ENCODE measurements at places on chromosomes 3 and 15.

DNA sequence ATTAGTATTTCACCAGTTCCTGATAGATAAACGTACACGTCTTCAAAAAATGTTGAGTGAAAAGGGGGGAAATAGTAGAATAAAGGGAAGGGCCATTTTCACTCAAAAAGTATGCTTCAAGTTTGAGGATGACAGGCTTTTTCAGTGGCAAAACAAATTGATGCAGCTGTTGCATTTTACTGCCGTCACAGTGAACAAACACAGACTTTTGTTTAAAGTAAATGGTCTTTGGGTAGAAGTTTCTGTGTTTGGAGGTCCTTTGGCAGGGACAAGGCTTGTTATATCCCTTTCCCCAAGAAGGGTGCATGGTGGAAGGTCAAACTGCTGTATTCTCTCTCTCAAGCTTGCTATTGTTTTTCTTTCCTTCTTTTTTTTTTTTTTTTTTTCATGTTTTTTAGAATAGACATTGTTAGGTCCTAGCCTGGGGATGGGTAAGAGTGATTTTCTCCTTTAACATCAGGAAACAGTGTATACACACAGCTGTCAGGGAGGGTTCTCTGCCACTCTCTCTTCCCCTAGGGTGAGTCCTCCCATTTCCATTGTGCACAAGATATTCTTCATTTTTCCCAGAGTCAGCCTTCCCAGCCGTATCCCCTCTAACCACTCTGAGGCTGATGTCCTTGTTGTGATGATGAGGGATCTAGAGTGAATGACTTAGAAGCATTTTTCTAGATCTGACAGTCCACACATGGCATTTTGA, 6.6 kb upstream of the SUCNR1 start:
- DNase-seq, result no peak

DNA sequence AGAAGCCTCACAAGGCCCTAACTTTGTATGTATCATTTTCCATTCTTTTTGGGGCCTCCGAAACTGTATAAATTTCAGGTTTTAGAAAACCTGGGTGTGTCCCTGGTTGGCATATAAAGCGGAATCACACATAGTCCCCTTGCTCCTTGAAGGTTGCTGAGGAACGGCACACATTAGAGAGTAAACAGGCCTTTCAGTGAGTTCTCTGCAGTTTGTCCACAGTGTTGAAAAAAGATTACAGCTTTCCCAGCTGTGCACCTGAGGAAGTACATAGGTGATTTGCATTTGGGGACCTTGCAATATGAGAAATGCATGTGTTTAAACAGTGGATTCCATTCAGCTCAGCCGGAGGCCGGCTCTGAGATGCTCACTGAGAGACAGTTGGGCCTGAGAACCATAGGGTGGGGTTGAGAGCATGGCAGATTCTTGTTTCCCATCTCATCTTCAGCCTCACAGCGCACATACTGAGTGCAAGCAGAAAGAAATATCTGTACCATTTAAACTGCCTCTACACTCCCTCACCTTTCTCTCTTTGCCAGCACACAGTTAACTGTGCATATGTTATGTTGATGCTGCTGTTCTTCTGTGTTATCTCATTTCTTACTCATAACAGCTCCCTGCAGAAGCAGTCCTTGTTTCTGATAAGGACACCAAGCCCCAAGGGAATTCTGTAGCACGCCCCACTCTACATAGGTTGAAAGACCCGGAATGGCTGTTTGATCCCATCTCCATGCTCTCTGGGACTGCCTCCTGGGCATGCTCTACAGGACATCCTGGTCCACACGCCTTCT, 60.4 kb downstream of the BOC start:
- DNase-seq, result no peak

GRCh38 chr15:65375871-65376607, 1.8 kb downstream of the IGDCC3 start:
- DNase-seq, result no peak

GRCh38 chr3:192896208-192896607, 21.4 kb downstream of the MB21D2 start:
- no peak for DNase-seq

DNA sequence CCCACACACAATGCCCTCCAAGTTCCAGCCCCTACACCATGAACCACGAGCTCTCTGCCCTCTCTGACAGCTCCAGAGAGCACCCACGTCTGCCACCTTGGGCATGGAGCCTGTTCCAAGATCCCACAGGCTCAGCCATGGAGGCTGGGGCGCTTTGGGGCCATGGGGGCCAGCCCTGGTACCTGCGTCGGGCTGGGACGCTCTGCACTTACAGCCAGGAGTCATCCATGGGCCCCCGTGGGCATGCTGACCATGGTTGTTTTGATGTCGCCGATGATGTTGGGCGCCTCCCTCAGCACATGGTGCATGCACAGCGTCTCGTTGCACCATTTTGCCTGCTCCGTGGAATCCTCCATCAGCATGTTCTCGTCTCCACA, 51.9 kb upstream of the UBE2Q2 start:
- DNase-seq, result no peak

DNA sequence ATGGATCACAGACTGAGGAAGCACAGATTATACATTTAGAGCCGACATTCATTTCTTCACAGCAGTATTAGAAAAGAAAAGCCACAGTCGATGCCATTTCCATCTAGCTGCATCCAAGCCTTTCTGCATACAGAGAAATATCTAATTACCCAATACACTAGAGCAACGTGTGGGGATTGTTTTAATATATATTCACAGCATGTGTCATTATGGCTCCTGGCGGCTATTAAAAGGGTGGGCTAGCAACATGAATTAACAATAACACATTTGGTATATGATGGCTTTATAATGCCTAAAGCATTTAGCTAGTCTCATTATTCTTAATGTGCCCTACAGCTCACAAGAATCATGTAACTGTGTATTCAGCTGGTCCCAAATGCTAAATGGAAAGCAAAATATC, 1030.5 kb downstream of the FHIT start:
- DNase-seq, result no peak

GRCh38 chr3:44130249-44130648, 111.4 kb upstream of the TOPAZ1 start:
- DNase-seq, result no peak

DNA sequence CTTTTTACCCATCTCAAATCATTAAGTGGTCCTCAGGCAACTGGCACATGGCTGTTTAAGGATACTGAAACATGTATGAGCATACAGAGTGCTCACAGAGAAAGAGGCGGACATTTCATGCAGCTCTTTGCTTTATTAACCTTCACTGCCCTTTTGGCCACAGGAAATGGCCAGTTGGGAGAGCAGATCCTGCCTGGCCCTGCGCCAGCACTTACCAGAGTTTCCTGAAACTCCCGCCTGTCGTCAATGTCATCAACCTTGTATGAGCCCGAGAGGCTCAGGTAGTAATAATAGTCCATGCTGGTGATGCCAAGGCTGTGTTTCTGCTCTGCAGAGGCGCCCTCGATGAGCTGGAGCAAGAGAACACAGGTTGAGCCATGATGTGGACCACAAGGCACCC, 17.8 kb downstream of the LDHAL6B start:
- DNase-seq, result no peak

GRCh38 chr15:73442421-73442820, 543 bp upstream of the REC114 start:
- DNase-seq, result no peak

DNA sequence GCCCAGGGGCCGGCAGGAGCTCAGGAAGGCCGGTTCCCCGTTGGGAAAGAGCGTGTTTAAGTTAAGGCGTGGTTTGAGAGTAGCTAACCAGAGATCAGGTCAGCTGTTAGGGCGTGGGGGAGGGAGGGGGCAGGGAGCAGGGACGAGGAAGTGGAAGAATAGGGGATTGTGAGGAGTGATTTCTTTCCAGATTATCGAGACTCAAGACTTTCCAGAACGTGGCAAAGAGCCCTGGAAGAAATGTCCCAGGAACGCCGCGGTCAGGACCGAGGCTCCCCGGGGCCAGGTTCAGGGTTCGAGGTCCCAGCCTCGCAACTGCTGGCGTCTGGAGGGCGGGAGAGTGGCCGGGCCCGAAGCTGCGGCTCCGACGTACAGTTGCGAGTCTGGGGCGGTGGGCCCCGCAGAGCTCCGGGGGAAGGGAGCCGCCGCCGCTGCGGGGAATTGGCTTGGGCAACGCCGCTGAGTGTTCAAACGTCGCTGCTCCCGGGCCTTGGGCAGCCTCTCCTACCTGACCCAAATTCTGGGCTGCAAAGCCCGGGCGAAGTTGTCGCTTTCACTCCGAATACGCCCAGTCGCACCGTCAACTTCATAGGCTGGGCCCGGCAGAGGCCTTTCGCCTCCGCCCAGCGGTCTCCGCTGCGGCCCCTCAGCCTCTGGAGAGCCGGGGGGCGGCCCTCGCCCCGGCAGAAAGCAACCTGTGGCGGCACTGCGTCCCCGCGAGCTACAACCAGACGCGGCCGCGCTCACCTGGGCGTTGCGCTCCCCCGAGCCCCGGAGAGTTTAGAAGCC, 9.5 kb downstream of the ISL2 start:
- DNase-seq, result peak; percentile 19

DNA sequence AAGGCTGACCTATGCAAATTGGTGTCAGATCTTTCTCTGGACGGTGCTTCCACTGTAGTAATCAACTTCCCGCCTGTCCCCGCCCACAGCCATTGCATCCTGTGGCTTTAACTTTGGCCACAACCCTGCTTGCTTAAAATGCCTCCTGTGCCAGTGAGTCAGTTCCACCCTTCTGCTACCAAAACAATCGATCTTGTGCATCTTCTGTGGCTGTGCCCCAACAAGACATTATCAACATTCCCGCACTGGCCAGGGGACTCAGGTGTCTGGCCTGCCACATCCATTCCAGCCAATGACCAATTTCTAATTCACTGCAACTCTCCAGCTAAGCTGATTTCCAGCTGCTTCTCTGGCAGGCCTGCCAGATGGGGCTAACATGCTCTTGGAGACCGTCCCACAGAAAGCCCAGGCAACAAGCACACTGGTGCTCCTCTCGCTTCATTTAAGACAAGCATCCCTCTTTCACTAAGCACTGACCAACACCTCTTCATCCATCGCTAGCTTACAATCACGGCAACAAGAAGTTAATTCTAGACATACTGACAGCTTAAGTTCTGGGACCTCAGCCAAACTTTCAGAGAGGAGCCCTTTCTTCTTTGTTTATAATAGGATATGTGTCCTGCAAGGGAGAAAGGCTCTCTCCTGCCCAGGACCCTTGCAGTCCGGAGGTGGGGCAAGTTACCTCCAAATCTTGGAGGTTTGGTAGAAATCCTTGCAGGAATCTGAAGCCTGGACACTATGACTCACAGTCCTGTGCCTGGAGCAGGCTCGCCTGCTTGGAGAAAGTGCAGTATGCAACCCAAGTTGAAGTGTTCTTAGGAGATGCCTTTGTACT, 6.7 kb downstream of the CA12 start:
- DNase-seq, result peak; percentile 71

GRCh38 chr15:69939513-69940440, 157.9 kb downstream of the TLE3 start:
- no peak for DNase-seq

- DNase-seq, result no peak
These were observed 134.3 kb downstream of the POLQ start for GRCh38 chr3:121411523-121411922.

- no peak for DNase-seq
These were observed 1261.1 kb downstream of the ROBO1 start for GRCh38 chr3:78506581-78507195.

DNA sequence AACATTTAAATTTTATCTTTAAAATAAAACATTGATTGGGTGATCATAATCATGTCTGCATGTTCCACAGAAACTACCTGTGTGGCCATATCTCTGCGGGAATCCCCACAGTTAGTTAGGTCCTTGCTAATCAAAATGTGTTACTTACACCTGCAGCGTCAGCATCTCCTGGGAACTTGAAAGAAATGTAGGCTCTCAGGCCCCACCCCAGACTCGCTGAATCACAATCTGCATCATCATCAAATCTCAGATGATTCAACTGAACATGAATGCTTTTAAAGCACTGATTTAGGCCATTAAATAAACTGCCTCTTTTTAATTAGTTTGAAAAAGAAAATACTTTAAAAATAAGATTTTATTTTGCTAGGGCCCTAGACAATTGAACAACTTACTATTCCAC, 577.8 kb downstream of the PYDC2 start:
- no peak for DNase-seq

- no peak for DNase-seq
These were observed 1123.7 kb downstream of the IGSF11 start for GRCh38 chr3:117910820-117911521.

DNA sequence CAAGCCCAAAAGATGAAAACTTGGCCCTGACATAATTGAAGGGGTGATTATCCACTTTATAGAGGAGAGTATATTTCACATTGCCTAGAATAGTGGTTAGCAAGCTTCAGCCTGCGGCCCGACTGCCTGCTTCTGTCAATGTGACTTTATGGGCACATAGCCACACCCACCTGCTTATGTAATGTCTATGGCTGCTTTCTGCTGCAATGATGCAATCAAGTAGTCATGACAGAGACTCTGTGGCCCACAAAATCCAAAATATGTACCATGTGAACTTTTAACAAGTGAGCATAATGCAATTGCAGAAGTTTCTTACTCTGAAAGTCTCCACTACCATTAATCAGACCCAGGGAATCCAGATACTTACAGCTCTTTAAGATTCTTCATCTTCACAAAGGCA, 103.1 kb downstream of the LRIG1 start:
- no peak for DNase-seq

DNA sequence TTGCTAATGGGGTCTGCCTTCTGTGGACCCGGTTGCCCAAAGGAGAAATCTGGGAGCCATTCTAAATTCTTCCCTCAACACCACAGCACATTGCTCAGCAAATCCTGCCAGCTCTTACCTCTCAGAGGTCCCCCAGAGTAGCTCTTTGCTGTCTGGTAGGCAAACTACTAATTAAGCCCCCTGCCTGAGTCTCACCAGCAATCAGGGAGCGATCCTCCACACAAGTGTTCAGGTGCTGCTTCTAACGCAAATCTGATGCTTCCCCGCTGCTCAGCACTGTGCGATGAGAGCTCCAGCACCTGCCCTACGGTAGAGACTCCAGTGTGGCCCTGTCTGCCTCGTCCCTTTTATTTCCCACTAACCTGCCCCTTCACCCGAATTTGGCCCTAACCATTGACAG, 60.5 kb downstream of the HCN4 start:
- DNase-seq, result no peak

GRCh38 chr3:145739926-145740325, 421.1 kb downstream of the PLOD2 start:
- DNase-seq, result no peak

DNA sequence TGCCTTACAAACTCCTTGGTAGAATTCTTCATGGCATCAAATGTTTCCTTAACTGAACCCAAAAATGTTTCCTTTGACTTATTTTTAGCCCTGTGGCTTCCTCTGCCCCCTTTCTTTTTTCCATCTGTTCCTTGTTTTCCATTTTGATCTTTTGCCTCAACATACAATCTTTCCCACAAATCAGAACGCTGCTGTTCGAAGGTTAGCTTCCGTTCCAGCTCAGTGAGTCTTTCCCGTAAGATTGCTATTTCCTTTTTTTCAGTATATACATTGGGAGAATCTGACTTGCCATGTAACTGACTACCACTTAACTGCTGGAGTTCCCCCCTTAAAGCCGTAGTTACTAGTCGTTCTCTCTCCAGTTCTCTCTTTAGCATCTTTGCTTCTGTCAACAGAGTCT, 41.2 kb downstream of the PIGB start:
- no peak for DNase-seq

- no peak for DNase-seq
These were observed 251.7 kb downstream of the VGLL3 start for GRCh38 chr3:86739244-86739643.

GRCh38 chr3:138945709-138946662, 951 bp downstream of the FOXL2 start:
- peak; percentile 37 for DNase-seq

Data from activated CD4-positive, alpha-beta T cell treated with anti-CD3 and anti-CD28 coated beads, Interleukin-2, amount 50 U/mL, for 48 hours (primary cell).